Activated CD4-positive, alpha-beta T cell treated with anti-CD3 and anti-CD28 coated beads for 4 hours (primary cell): ENCODE measurements at places on chromosomes 4 and X.

GRCh38 chr4:176752191-176752749, 40.5 kb downstream of the VEGFC start:
- DNase-seq, result no peak

GRCh38 chrX:13389501-13389900, 69.6 kb upstream of the ATXN3L start:
- no peak for DNase-seq

- peak; percentile 1 for DNase-seq
Observed at GRCh38 chrX:84046403-84046984, 141.5 kb downstream of the RPS6KA6 start.

DNA sequence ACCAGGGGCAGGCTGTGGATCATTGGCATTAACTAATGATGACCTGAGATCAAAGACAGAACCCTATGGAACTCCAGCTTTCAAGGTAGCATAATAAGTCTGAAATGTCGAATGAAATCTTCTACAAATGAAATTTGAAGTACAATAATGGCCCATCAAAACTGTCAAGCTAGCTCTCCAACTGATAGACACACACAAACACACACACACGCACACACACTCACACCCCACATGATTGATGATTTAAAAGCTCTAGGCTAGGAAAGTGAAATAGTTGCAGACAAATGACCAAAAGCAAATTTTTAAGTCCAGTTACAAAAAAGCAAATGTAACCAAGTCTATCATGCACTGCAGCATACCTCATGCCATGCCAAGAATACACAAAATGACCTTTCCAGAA, 655.7 kb downstream of the C4orf33 start:
- no peak for DNase-seq

GRCh38 chr4:26157541-26157940, 163.3 kb upstream of the RBPJ start:
- no peak for DNase-seq

DNA sequence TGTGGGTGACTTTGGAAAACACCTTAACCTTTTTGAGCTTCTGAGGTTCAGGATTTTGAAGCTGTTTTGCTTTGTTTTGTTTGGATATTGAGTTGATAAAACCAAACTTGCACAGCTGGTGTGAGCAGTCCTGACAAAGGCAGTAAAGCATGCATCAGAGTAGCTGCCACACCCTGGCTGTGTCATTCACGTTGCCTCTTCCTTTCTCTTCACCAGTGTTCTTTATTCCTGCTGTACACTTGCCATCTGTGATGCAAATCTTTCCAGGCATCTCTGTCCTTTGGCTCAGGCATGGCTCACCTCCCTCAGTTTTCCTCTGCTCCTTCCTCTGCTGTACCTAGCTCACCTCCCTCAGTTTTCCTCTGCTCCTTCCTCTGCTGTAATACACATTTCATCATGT, 1850.2 kb upstream of the AGA start:
- no peak for DNase-seq

- DNase-seq, result no peak
Observed at GRCh38 chr4:129546531-129546930, 450.6 kb downstream of the C4orf33 start.

GRCh38 chr4:136342666-136343065, 1189.6 kb downstream of the PCDH18 start:
- DNase-seq, result no peak

- DNase-seq, result no peak
Observed at GRCh38 chr4:55385201-55385649, 10.5 kb upstream of the TMEM165 start.

GRCh38 chr4:10656988-10657387, 27.6 kb downstream of the CLNK start:
- DNase-seq, result no peak

- DNase-seq, result no peak
Observed at GRCh38 chrX:134969726-134970125, 21.1 kb upstream of the SMIM10 start.

DNA sequence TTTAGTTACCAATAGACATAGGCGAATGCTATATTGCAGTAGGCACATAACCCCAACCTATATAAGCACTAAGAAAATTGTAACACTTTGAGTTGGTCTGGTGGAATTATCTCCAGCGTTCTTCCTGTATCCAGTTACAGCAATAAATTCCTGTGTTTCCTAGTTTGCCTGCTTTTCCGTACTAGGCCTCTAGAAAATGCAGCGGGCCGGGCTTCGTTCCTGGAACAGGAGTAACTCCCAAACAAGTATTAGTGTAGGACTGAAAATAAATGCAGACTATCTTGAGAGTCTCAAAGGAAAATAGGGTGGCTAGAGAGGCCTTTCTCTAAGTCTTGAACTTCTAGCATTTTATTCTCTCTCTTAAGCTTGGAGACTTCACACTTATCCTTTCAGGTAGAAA, 159.8 kb downstream of the OR13H1 start:
- no peak for DNase-seq
